ENCODE measurements at places on chromosomes 1 and 21.

- no peak for DNase-seq
Measured at GRCh38 chr1:180229483-180230415, at the start of gene LHX4. Gene LHX4 (plus strand): TSS chr1:180230264. CDS start chr1:180230530, 266 bp downstream.

GRCh38 chr21:35102488-35103371 is 53.6 kb upstream of the RUNX1 start:
- DNase-seq, result no peak

- DNase-seq, result no peak
Measured at GRCh38 chr1:46525253-46525983, 26.0 kb downstream of the KNCN start.

DNA sequence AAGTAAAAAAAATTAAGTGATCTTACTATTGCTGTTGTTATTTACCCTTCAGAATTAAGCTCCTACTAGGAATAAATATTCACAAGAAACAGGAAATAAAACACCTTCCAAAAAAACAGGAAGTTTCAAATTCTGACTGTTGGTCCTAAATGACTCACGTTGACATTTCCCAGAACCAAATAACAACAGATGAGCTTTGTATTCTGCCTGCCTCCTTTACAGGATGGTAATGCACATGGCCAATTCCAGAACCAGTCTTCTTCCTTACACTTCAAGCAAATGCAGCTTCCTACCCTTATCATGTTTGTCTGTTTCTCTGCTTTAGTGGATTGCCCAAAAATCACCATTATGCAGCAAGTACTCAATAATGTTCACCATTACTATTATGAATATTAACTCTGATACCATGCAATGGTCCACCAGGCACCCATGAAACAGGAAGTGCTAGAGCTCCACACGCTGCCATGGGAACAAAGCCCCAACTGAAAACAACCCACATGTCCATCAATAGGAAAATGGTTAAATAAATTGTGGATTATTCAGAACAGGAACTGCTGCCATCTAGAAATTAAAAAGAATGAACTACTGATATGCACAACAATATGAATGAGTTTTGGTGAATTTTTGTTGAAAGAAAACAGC is 8.9 kb downstream of the CASP9 start:
- no peak for DNase-seq

DNA sequence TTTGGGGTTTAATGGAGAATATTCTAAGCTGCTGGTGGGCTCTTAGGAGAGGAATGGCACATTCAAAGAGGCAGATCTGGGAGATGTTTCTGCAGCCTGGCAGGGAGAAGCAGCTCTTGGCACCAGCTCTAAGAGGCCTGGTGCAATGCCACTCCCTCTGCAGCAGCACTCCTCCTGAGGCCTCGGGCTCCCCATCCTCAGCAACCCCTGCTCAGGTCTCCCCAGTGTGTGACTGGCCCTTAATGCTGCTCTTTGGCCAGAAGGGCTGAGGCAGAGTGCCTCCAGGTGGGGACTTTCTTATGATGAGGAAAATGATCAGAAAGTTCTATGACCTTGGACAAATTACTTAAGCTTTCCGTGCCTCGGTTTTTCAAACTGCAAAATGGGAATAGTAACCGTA is 55.5 kb downstream of the MAB21L3 start:
- no peak for DNase-seq

- DNase-seq, result no peak
Measured at GRCh38 chr1:2504225-2504948, 22.0 kb downstream of the PANK4 start.

DNA sequence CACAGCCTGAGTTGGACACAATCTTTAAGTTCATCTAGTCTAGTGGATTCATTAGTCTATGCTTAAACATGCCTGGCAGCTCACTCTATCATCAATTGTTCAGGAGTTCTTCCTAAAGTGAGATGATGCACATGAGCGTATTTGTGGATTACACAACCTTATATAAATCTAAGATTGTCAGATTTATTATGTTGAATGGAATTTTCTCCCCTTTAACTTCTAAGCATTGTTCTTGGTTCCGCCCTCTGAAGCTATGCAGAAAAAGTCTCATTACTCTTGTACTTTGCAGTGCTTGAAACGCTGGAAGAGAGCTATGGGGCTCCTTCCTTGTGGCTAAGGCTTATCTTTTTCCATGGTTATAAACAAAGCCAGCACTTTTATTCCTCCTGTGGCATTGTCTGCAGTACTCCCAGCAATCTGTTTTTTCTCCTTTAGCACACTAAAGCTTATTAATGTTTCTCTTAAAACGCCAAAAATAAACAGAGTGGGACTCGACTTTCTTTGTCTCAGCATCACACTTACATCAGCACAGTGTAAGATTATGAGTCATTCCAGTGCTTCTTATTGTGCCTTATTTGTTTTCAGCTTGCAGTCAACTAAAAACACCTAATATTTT is 316.8 kb upstream of the CAMK1G start:
- no peak for DNase-seq

DNA sequence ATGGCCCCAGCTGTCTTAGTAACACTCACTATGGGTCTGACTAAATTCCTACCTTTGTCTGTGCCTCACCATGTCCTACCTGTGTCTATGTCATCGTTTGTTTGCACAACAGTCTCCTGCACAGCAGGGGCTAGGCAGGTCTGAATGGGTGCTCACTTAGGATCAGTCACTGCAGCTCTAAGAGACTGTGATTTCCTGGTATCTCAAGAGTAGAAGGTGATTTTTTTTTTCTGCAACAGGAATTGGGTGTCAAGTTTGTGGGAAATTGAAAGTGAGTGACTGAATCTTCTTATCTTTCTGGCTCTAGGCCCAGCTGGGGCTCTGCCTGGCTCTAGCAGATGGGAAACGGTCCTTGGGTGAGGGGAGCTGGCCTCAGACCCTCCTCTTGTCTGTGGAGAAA is 46.4 kb upstream of the TRABD2B start:
- DNase-seq, result no peak

DNA sequence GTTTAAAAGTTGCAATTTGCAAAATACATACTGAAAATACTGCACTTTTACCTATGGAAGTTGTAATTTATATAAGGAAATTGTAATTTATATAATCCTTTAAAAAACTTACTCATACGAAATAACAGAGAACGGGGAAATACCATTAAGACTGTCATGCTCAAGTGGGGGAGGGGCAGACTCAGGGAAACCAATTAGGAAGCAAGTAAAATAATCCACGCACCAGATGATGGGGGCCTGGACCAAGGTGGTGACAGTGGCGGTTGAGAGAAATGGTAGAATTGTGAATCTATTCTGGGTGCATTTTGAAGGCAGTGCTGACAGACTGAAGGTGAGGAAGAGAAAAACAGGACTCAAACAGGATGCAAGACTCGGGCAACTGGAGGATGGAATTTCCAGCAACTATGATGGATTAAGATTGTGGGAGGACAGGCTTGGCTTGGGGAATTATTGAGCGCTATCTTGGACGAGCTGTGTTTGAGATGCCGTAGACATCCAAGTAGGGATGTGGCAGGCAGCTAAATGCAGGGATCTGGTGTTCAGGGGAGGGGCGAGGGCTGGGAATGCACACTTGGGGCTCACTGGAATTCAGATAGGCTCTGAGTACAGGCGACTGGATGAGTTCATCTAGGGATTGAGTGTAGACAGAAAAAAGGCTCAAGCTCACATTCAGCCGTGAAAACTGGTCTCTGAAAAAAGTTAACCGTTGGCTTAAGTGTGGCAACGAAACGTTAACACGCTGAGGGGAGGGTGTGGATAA is 977 bp downstream of the LCA5L start:
- no peak for DNase-seq

- DNase-seq, result no peak
Measured at GRCh38 chr1:228986093-228986904, 251.0 kb downstream of the RHOU start.

DNA sequence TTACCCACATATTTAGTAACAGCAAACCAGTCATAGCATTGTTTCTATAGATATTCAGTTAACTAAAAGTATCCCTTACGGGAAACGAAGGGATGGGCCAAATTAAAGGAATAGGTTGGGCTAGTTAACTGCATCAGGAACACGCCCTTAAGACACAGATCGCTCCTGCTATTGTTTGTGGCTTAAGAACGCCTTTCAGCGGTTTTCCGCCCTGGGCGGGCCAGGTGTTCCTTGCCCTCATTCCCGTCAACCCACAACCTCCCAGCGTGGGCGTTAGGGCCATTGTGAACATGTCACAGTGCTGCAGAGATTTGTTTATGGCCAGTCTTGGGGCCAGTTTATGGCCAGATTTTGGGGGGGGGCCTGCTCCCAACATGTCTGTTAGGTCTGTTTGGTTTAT is 14.7 kb downstream of the TNFRSF18 start:
- DNase-seq, result no peak

- DNase-seq, result no peak
Measured at GRCh38 chr1:14486401-14487201, 111.9 kb upstream of the KAZN start.

DNA sequence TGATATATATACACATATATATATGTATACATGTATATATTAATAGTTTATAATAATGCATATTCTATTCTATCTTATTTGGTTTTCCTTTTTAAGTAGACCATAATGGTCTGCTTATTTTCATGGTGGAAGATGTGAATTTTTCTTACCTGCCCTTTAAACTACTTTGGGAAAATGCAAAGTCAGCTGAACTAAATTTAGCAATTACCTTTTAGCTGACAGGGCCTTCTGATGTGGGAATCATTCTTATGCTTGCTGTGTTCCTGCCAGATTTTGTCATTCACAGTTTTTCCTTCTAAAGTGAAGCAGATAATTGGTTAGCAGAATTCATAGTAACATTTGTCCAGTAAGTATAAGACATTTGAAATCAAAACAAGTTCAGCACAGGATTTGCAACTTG is 63.2 kb upstream of the SAMSN1 start:
- DNase-seq, result no peak

DNA sequence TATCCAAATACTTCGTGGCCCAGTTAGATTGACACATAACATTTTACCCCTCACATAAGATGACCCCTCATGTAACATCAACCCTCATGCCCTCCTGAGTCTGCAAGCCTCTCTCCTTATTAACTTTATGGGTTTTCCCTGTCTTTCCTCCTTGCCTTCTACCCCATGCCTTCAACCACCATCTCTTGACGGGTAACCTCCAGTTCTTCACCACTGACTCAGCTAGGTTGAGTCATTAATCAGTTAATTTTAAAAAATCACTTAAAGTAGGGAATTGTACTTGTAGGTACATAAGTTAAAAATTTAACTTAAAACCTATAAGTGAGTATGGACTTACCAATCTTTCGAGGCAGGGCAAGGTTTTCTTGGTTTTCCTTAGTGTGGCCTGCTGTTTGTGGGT is 330.7 kb downstream of the CAMTA1 start:
- no peak for DNase-seq

DNA sequence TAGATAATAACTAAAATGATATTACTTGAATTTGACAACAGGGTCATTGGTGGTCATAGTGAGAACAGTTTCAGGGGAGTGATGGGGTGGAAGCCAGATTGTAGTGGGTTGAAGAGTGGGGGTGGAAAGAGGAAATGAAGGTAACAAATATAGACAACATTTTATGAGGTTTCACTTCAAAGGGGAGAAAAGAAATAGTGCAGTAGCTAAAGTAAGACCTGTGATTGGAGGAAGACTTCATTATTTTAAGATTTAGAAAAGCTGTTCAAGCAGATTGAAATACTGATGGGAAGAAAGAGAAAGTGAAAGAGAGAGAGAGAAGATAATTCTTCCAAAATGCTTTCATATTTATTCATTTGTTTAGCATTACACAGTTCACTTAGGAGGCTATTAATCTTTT is 52.0 kb upstream of the KCNA3 start:
- no peak for DNase-seq

GRCh38 chr1:214574598-214575411 is 23.4 kb upstream of the PTPN14 start:
- no peak for DNase-seq

DNA sequence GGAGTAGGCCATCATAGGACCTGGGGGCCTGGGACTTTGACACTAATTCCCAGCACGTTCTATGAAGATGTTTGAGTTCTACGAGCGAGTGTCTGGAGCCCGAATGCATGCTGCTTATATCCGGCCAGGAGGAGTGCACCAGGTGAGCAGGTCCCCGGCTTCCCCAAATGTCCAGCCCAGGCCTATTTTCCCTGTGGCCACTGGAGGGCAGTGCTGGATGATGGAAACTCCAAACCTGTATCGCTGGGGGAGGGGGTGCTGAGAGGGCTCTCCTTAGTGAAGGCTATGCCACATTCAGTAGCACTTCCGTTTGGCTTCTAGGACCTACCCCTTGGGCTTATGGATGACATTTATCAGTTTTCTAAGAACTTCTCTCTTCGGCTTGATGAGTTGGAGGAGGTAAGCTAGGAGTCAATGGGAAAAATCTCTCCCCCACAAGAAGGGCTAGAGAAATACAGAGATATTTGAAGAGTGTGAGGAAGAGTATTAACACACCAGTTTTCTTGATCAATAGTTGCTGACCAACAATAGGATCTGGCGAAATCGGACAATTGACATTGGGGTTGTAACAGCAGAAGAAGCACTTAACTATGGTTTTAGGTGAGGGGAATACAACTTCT is 5.2 kb upstream of the FCER1G start:
- no peak for DNase-seq

DNA sequence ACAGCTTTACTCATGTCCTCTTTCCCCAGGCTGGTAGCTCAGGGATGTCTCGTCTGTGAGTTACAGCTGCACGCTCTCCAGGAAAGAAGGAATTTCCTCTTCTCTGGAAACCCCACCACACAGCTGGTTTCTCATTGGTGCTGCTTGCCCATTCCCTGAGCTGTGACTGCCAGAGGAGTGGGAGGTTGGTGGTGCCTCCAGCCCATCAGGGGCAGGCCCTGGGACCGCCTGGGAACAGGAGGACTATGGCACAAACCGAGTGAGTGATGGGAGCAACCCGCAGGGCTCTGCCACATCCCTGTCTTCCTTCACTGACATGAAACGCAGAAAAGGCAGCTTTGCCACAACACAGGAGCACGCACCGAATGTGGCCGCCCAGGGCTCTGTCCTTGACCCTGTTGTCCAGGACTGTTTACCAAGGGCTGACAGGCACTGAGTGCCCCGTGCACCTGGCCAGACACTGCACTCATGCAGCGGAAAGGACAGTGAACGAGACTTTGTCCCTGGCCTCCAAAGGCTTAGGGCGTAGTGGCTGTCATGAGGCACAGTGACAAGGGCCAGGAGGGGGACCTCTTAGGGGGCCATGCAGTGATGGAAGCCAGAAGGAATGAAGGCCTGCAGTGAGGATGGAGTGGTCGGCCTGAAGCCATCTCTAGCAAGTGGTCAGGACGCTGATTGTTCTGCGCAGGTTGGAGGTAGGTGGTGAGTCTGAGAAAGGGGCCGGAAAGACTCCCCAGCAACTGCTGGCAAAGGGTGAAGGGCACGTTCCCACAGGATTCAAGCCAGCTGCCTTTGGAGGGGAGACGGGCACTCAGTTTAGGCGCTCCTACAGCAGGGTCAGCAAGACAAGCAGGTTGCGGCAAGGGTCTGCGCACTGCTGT is 1.7 kb upstream of the CCNL2 start:
- DNase-seq, result no peak

DNA sequence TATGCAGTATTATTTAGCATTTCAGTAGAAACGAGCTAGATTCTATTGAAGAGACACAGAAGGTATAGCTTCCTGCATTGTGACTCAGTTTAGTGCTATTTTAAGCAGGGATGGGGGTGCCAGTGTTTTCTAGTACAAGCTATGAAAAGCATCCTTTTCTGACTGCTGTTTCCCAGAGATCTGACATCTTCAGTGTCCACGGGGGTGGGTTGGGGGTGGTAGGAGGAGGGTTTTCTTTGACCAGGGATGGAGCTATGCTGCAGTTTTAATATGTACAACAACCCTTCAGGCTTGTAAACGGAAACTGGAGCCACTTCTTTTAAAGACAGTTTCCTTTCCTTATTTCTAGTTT is 2.7 kb upstream of the NEGR1 start:
- DNase-seq, result no peak

GRCh38 chr1:9093091-9093490 is 23.7 kb upstream of the SLC2A5 start:
- no peak for DNase-seq

- no peak for DNase-seq
Measured at GRCh38 chr1:30977105-30977504, 68.5 kb upstream of the SDC3 start.

Measured in stimulated activated CD4-positive, alpha-beta T cell treated with anti-CD3 and anti-CD28 coated beads, TNF-alpha, amount 100 ng/mL, for 1 hour (primary cell).